ENCODE measurements at places on chromosomes 12 and 14.

DNA sequence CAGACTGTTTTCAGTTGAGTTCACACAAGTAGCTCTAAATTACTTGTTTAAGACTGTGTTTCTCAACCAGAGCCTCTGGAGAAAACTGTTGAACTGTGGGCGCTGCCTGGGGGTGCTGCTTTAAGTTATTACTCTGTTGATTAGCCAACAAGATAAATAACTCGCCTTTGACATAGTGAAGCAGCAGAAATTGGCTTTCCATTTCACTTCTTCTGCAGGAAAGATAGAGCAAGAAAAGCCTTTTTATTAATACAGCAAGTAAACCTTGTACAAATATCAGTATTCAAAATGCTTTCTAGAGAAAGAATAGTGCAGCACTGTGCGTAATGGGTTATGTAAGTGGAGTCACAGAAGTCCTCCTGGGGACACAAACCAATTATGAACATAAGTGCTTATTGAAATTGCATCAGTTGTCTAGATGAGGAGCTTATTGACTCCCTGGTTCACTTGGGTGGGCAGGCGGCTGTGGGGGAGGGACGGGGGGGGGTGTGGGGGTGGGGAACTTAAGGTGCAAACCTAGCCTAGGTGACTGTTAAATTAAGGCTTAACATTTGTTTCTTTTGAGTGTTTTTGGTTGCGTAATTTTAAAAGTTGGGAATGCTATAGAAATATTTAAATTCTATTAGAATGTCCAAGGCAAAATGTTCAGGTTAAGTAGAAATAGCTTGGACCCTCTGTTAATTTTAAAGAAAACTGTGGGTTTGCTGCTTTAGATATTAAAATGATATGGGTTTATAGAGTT lies 6.3 kb downstream of the FRS2 start:
- DNase-seq, result no peak

GRCh38 chr12:25914551-25914950 lies 43.9 kb upstream of the RASSF8 start:
- DNase-seq, result no peak

DNA sequence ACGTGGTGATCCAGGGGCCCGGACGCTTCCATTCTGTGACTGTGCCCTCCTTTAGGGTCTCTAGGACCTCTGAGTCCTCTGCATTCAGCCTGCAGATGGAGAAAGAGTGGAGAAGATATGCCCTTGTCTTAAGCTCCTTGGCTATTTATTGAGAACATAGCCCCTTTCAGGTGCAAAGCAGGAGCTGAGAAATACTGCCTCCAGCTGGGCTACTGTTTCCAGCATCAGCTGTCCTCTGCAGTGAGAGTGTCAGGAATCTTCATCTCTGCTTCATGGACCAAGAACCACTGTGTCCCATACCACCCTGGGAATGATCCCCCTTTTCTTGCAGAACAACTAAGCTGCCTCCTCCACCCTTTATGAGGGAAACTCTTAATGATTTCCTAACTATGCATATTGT lies 47.8 kb upstream of the CEP83 start:
- no peak for DNase-seq

DNA sequence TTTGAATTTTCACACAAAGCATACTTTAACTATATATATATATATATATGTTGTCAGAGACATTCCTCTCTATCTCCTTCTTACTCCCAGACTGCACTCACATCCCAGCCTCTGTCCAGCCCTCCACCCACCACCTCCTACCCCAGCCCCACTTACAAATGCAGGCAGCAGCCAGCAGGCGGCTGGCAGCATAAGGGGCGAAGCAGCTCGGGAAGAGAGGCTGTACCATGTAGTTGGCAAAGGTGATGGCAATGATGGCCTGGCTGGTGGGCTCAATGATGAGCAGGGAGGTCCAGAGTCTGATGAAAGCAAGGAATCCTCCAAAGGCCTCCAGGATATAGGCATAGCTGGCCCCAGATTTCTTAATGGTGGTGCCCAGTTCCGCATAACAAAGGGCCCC lies 2.5 kb downstream of the SLC7A7 start:
- DNase-seq, result no peak

GRCh38 chr12:26396402-26396801 lies 201.0 kb downstream of the SSPN start:
- DNase-seq, result no peak

- no peak for DNase-seq
Measured at GRCh38 chr12:84329938-84330337, 582.7 kb downstream of the SLC6A15 start.

DNA sequence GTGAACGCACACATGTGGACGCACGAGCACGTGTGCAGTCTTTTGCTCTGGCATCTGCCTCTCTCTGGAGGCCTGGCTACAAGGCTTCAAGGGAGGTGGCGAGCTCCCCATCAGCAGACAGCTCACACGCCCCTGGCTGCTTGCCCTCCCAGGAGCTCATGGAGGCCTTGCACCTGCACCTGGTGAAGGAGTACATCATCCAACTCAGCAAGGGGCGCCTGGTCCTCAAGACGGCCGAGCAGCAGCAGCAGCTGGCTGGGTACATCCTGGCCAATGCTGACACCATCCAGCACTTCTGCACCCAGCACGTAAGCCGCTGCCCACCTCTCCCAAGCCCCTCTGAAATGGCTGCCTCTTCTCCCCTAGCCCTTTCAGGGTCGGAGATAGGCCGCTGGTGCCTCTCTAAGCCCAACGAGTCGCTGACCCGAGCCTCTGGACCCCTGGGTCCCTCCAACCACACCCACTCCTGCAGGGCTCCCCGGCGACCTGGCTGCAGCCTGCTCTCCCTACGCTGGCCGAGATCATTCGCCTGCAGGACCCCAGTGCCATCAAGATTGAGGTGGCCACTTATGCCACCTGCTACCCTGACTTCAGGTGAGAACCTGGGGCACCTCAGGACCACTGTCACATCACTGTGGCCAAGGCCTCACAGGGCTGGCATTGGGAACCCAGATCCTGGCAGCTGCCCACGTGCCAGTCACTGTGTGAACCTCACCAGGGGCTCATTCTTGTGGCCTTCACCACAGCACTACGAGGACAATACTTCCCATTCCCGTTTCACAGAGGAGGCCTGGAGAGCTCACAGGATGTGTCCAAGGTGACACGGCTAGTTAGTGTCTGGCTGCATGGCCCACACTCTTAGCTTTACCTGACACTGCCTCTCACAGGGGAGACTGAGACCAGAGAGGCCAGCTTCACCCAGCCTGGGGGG lies 10.2 kb downstream of the TNFAIP2 start:
- DNase-seq, result no peak
